Keratinocyte (primary cell): ENCODE measurements at places on chromosomes 11 and 22. TPM values are rescaled to one million over a fixed set of nuclear protein-coding genes. Genes with fewer than 3 reads are reported as not detected.

KRTAP5-11 gene
- not detected in 3 replicates for polyA plus RNA-seq

CD3G gene
- not detected in 3 replicates for polyA plus RNA-seq

SCGB1A1 gene
- not detected in 3 replicates for polyA plus RNA-seq

RIC8A gene
- 120 to 196 TPM (median 129 TPM) in 3 replicates for polyA plus RNA-seq

PMM1 gene
- 39.6 to 52.2 TPM (median 47.1 TPM) in 3 replicates for polyA plus RNA-seq

OR51B2 gene
- polyA plus RNA-seq: not detected in 3 replicates

MYO18B gene
- polyA plus RNA-seq: not detected in 3 replicates

SCGB1C1 gene
- polyA plus RNA-seq: not detected in 3 replicates
